ENCODE measurements at places on chromosomes 12 and 14.

DNA sequence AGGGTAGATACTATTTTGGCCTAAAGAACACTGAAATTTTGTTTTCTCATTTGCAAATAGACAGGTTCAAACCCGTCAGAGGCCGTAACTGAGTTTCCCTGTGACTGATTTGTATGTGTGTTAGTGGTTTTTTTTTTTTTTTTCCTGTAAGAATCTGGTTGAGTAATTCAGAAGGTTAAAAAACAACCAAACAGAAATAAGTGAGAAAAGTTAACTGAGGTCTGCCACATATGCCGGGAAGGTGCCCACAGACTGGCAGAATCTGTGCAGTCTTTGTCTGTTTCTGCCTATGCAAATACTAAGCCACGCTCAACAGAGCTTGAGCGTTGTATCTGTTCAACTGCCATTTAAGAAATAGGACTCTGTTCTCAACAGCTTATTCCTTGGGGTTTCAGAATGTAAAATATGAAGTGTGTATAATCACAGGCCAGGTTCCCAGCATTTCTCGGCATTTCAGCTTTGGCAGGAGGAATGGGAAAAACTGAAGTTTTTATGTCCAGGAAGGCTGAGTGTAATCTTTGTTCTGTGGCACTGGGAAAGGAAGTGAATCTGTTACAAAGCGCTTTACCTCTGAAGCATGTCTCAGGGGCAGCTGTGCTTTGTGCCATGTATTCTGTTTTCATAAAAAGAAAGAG is 181.9 kb downstream of the PRKCH start:
- no peak for DNase-seq

- DNase-seq: no peak
These were observed 401.0 kb downstream of the BTG1 start for GRCh38 chr12:91744597-91744996.

- DNase-seq: no peak
These were observed 391.7 kb downstream of the TMEM117 start for GRCh38 chr12:44227616-44228015.

GRCh38 chr14:102323102-102323501 is 3.6 kb downstream of the ZNF839 start:
- peak; percentile 52 for DNase-seq

GRCh38 chr14:101808020-101808641 is 46.6 kb downstream of the PPP2R5C start:
- no peak for DNase-seq

DNA sequence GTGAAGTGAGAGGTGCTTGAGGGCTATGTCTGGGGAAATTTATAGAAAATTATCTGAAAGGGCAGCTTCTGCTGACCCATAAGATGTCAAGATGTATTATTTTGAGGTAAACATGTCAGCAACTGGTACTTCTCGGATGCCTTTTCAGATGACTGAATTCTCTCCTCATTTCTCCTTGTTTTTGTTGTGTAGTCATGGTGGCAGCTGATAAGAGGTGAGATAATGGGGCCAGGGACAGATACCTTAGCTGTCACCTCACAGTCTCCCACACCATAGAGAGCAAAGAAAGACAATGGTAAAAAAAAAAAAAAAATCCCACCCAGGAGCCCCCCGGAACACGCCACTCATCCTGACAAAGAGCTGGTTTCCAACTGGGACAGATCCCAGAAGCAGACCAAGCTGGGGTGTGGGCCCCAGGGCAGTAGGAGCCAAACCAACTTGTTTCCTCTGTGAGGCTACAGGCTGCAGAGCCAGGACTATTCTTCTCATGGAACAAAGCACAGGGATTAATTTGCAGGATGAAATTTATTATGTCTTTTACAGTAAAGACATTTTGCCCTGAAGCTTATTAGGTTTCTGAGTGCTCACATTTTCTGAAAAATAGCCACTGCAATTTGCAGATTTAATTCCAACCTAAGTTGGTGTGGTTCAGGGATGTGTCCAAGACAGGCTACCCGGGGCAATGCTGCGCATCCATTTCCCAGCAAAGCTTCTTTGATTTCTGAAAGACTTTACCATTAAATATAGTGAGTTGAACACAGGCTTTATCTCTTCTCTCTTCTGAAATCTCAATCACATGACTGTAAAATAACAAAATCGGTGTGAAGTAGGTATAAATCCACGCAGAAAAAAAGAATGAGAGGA is 52.2 kb downstream of the NDUFA12 start:
- DNase-seq: no peak

GRCh38 chr12:25725470-25725869 is 172.4 kb upstream of the LMNTD1 start:
- no peak for DNase-seq

DNA sequence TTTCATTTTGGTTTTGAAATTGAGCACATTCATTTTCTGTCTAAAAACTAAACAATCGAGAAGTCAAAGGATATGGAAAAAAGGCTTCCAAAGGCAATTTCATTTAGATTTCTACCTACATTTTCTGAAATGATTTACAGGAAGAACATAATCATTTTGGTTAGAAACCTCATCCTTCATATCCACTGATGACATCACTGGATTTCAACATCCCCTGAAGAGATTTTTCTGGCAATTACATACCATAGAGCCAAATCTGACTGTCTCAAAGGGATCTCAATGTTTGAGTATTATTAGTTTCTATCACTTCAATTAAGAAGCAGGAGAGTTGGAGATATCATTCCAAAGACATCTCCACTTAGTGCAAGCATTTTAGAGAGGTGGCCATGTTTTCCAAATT is 137.8 kb downstream of the TTC7B start:
- no peak for DNase-seq

DNA sequence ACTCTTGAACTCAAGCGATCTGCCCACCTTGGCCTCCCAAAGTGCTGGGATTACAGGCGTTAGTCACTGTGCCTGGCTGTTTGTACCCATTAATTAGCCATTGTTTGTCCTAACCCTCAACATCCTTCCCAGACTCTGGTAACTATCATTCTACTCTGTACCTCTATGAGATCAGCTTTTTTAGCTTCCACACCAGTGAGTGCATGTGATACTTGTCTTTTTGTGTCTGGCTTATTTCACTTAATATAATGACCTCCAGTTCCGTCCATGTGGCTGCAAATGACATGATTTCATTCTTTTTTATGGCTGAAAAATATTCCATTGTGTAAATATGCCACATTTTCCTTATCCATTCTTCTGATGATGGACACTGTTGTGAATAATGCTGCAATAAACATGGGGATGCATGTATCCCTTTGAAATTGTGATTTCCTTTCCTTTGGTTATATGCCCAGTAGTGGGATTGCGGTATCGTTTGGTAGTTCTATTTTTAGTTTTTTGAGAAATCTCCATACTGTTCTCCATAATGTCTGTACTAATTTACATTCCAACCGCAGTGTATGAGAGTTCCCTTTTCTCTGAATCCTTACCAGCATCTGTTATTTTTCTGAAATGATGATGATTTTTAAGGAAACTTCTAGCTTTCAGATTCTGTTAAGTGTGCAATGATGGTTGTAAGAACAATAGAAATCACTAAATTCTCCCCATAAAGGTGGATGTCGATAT is 6.7 kb upstream of the PPP4R3A start:
- DNase-seq: no peak

DNA sequence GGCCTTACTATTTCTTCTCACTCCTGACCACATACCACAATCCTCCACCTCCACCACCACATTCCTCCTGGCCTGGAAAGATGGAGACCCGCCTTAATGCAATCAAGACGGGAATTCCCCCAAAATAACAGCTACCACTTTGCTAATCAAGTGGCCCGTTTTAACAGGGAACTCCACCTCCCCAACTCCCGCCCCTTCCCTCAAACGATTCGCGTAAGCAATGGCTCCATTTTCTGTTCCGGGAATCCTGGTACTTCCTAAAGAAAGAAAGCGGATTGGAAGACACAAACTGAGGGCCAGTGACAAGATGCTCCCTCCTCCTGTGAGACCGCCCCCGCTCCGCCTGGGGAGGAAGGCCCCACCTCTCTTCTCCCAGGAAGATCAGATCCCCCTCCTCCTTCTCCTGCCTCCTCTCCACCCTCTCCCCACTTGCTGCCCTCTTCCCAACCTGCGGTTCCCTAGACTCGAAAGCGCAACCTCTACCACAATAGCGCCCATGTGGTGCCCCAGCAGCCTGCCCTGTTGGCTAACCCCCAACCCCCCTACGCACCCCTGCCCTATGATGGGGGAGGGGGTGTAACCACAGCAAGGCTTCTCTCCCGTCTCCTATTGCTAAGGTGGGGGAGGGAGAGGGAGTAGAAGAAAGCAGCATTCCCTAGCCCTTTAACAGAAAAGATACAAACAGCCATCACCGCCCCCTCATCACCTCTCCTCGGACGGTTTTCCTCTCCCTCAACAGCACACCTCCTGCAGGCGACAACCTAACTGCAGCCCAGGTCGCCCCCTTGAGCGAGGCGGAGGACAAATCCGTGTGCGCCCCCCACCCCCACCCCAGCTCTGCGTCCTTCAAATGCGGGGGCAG is 777 bp downstream of the ARF3 start:
- DNase-seq: peak; percentile 90

GRCh38 chr14:53016491-53016890 is 65.6 kb upstream of the FERMT2 start:
- DNase-seq: no peak

- no peak for DNase-seq
These were observed 76.3 kb downstream of the CCDC88C start for GRCh38 chr14:91341334-91341733.

- no peak for DNase-seq
These were observed 101.0 kb downstream of the DERA start for GRCh38 chr12:16012117-16012516.

DNA sequence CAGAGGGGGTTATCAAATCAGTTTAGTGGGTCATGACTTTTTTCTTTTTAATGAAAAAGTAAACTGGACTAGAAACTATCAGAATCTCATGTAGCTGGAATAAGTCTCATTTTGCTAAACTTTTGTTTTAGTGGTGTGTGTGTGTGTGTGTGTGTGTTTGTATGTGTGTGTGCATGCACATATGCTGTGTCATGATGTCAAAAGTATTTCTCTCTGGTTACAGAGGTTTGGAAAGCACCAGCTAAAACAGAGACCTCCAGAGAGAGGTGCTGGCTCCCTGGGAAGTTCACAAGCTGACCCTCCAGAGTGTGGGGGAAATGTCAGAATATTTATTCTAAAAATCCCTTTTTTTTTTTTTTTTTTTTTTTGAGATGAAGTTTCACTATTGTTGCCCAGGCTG is 114.7 kb downstream of the LGMN start:
- DNase-seq: no peak

- no peak for DNase-seq
These were observed 120.3 kb upstream of the VASH1 start for GRCh38 chr14:76640923-76641395.

GRCh38 chr12:6944381-6945186 is 762 bp downstream of the C12orf57 start:
- DNase-seq: peak; percentile 97

GRCh38 chr12:4569261-4569660 is 7.3 kb downstream of the DYRK4 start:
- DNase-seq: no peak

GRCh38 chr14:99402950-99403349 is 77.7 kb downstream of the SETD3 start:
- no peak for DNase-seq

- no peak for DNase-seq
These were observed 9.6 kb downstream of the BICDL1 start for GRCh38 chr12:119998471-119999245.

Data from colonic mucosa (tissue), 4 donors.